ENCODE measurements at places on chromosomes 16 and 17. TPM values are rescaled to one million over a fixed set of nuclear protein-coding genes. Genes with fewer than 3 reads are reported as not detected.

Gene TMEM88
- total RNA-seq: 0.13 TPM

Gene ABCA3
- 13.0 TPM for total RNA-seq

Gene TMC8
- total RNA-seq: 0.13 TPM

Gene RANGRF
- total RNA-seq: 7.9 TPM

Gene TNP2
- not detected for total RNA-seq

Gene CES5A
- not detected for total RNA-seq

Gene TBC1D3C
- not detected for total RNA-seq

Gene CLEC3A
- total RNA-seq: not detected

Gene HOXB7
- total RNA-seq: 1.8 TPM

Gene TXNDC17
- total RNA-seq: 56.8 TPM

Gene ABCC12
- 0.26 TPM for total RNA-seq

Gene GDPD3
- 1.3 TPM for total RNA-seq

Gene MYH10
- 349 TPM for total RNA-seq

Gene RGS11
- 4.0 TPM for total RNA-seq

Gene KRTAP4-9
- not detected for total RNA-seq

Gene KRTAP4-1
- total RNA-seq: not detected

Gene RMI2
- 4.0 TPM for total RNA-seq

Measured in smooth muscle cell of the pulmonary artery (primary cell).